ENCODE measurements at places on chromosomes 4 and X. TPM values are rescaled to one million over a fixed set of nuclear protein-coding genes. Genes with fewer than 3 reads are reported as not detected.

DNA sequence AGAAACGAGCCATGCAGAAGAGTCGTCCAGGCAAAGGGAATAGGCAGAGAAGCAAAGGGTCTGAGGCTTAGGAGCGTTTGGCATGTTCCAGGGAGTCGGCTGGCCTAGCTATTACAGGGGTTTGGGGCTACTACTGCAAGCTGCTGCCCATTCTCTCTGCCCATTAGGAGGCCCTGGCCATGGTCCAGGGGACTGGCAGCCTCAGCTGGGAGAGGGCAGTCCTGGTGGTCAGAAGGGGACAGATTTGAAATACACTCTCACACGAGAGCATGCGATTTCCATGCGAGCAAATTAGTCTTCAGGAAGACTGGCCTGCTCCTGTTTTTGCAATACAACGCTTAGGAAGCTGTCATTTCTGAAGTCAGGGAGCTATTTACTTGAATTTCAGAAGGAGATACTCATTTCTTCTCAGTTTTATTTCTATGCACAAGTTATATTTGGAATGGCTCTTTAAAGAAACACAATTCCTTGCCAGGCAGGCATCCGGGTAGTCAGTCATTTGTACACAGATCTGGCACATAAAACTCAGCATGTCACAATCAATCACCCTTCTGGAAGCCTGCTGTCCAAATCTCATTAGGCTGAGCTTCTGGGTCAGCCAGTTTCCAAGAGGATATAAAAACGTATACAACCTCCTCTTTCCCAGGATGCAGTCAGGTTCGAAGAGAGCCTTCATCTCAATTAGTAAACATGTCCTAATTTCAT is 27.0 kb downstream of the PROM1 start:
- no peak for DNase-seq

DNA sequence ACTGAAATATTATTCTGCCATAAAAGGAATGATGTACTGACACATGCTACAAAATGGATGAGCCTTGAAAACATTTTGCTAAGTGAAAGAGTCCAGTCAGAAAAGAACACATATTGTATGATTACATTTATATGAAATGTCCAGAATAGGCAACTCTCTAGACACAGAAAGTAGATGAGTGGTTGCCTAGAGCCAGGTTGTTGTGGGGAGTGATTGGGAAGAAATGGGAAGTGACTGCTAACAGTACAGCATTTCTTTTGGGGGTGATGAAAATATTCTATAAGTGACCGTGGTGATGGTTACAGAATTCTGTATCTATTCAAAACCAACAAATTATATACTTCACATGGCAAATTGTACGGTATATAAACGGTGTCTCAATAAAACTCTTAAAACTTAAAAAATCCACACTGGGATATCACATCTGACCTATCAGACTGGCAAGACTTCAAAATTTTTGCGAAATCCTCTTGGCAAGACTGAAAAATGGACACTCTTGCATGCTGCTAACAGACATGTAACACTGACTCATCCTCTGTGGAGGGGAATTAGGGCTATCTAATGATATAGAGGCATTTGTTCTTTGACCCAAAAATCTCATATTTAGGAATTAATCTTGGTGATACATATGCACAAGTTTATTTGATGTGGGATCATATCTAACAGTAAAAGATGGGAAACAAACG is 71.8 kb downstream of the FAM13A start:
- DNase-seq, result peak; percentile 73

GRCh38 chr4:80931631-80932081 is 98.9 kb upstream of the BMP3 start:
- no peak for DNase-seq

NAP1L2 gene
- 0.39 TPM for total RNA-seq

- DNase-seq, result no peak
Measured at GRCh38 chr4:182276210-182277109, 33.3 kb downstream of the TENM3 start.

CT47A1 gene
- not detected for total RNA-seq

GRCh38 chr4:120682981-120683380 is 239.5 kb downstream of the PRDM5 start:
- peak; percentile 3 for DNase-seq

DNA sequence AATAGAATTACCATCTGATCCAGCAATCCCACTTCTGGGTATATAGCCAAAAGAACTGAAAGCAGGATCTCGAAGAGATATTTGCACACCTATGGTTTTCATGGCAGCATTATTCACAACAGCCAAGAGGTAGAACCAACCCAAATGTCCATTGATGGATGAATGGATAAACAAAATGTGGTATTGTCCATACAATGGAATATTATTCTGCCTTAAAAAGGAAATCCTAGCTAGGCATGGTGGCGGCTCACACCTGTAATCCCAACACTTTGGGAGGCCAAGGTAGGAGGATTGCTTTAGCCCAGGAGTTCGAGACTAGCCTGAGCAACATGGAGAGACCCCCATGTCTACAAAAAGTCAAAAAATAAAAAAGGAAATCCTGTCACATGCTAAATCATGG is 27.3 kb downstream of the SAT1 start:
- no peak for DNase-seq

DNA sequence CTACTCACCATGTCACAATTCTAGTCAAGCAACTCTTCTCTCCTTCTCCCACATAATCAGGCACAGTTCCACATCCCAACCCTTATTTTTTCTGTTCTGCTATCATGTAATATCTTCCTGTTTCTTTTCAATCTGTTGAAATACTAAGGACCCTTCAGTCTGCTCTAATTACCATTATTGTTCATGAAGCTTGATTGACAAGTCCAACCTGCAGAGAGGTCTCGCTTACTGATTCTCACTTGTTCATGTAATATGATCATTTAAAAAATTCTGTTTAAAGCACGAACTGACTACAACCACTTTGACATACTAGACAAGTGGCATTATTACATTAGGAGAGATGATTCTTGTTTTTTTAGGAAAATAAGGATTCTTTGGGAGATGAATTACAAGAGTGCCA is 108.6 kb upstream of the MAD2L1 start:
- DNase-seq, result no peak

DNA sequence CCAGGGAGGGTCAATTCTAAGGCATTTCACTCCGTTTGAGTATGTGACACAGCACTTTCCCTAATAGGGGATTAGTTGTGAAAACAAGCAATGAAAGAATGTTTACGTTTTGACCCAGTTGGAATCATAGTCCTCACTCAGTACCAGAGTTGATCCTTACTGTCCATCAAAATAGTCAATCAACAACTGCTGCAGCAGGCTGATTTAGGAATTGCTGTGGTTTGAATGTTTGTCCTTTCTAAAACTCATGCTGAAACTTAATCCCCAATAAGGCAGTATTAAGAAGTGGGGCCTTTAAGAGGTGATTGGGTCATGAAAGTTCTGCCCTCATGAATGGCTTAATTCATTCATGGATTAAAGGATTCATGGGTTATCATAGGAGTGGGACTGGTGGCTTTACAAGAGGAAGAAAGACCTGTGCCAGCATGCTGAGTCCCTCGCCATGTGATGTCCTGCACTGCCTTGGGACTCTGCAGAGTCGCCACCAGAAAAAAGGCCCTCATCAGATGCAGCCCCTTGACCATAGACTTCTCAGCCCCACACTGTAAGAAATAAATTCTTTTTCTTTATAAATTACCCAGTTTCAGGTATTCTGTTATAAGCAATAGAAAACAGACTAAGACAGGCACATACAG is 3.1 kb upstream of the FBXL5 start:
- DNase-seq, result no peak

DSPP gene
- not detected for total RNA-seq

NPY5R gene
- total RNA-seq, result not detected

- no peak for DNase-seq
Measured at GRCh38 chrX:9717376-9717775, 48.3 kb downstream of the GPR143 start.

LPAR4 gene
- 1.3 TPM for total RNA-seq

GRCh38 chr4:1550122-1551070 is 133.7 kb downstream of the FAM53A start:
- no peak for DNase-seq

- DNase-seq, result no peak
Measured at GRCh38 chrX:24760363-24761000, 66.8 kb downstream of the POLA1 start.

ZXDA gene
- total RNA-seq, result 4.2 TPM

RAI2 gene
- total RNA-seq, result not detected

GRCh38 chrX:10990976-10991375 is 120.2 kb upstream of the HCCS start:
- DNase-seq, result no peak

DNA sequence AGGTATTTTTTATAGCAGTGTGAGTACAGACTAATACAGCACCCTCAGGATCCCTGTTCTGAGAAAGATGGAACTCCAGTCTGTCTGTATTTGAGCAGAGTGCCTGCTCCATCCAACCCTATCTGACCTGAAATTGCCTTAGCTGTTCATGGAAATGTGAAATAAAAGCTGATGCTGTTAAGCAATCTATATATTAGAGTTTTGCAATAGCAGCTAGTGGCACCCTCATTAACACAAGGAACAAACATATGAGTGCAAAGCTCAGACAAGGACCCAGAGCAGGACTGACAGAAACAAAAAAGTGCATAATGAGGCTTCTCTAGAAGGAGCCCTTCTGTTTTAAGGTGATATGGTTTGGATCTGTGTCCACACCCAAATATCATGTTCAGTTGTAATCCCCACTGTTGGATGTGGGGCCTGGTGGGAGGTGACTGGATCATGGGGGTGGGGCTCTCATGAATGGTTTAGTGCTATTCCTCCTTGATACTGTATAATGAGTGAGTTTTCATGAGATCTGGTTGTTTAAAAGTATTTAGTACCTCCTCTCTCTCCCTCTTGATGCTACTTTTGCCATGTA is 272.9 kb upstream of the KLF3 start:
- no peak for DNase-seq

TLR2 gene
- total RNA-seq, result 11.3 TPM

DNA sequence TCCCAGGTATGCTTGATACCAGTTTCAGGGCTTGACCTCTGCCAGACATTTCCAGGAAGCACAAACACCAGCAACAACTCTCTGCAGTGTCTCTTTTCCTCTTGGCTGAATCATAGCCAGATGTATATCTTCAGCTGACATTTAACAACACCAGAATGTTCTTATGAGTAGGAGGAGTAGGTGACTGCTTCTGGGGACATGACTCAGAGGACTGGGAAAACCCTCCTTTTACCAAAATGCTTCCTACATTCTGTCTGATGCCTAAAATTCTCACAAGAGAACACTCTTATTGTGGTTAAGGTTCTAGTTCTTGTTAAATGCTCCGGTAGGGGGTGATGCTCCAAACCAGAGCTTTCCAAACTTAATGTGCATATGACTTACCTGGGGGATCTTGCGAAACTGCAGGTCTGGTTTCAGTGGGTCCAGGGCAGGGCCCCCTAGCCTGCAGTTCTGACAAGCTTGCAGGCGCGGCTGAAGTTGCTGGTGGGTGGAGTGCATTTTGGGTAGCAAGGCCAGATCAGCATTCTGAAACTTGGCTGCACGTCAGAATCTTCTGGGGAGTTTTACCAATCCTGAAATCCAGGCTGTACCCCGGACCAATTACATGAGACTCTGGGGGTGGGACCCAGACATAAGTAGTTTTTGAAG is 329.3 kb upstream of the RPS6KA3 start:
- peak; percentile 47 for DNase-seq

DNA sequence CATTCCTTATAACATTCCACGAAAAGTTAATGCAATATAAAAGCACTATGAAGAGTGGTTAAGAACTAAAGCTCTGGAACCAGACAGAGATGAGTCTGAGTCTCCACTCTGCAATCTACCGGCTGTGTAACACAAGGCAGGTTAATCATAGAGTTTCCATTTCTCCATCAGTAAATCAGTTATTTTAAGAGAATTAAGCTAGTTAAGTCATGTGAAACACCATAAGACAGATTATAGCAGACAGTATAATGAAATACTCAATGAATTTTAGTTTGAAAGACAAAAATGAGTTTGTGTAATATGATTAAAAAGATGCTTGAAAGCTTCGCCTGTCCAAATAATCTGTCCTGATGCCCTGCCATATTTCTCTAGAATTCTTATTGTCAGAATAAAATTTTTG is 282.6 kb upstream of the ACTRT1 start:
- DNase-seq, result no peak

- DNase-seq, result peak; percentile 84
Measured at GRCh38 chrX:53440621-53441517, 6.7 kb upstream of the HSD17B10 start.

GRCh38 chrX:57232658-57233360 is 53.7 kb upstream of the FAAH2 start:
- no peak for DNase-seq
